ENCODE measurements at places on chromosomes 2 and 18.

DNA sequence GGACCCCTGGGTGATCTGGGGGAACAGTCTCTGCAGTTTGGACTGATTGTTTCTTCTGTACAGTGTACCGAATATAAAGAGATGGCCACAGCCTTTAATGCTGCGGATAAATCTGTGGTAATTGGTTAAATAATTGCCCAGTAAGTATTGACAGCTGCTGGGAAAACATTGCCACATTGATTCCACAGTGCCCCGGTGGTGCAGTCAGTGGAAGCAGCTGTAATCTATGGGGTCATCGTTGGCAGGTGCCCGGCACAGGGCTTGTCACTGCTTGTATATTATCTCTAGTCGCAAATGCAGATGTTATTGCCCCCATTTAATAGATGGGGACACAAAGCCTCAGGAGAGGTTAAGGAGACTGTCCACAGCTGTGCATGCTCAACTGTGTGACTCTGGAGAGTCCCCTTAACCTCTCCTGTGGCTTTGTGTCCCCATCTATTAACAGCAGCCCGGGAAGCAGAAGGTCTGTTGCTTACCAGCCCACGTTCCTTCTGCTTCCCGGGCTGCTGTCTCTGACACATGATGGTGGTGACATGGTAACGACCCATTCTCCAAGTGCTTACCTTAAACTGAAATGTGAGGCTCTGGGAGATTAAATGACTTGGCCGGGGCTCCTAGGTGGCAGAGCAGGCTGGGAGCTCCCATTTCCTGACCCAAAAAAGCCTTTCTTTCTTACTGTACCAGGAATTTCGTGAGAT lies 76.9 kb downstream of the NCK2 start:
- H3K36me3 ChIP-seq: no peaks in the 10 kb centered on the region
- no peaks in the 10 kb centered on the region for H3K27me3 ChIP-seq
- H3K27ac ChIP-seq: no peak overlapping the region
- no peak overlapping the region for H3K4me3 ChIP-seq
- no peak for DNase-seq

DNA sequence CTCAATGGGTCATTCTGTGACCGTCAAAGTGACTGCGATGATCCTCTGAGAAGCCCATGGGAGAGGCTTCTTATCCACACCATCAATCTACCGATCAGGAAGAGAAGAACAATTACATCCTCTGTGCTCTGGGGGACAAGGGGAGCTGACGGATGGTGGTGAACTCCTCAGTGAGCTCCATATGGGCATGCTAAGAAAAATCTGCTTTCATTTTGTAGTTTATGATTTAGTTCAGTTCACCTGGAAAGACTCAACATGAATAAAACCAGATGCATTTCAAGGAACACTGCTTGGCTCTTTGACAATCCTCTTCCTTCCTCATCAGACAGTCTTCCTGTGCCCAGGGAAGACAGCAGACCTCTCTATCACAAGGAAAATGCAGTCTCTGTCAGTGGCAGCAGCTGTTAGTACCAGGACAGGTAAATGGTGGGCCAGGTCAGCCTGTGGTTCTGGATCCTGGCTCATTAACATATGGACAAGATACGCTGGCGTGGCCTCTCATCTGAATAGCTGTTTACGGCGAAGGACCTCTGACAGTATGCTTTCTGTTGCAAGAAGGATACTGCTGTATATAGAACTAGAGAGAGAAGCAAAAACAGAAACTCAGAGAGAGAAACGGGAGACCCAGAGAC lies 176.9 kb downstream of the BCL2 start:
- H3K27me3 ChIP-seq: no peaks in the 10 kb centered on the region
- DNase-seq: no peak
- no peaks in the 10 kb centered on the region for H3K36me3 ChIP-seq
- H3K4me3 ChIP-seq: no peak overlapping the region

DNA sequence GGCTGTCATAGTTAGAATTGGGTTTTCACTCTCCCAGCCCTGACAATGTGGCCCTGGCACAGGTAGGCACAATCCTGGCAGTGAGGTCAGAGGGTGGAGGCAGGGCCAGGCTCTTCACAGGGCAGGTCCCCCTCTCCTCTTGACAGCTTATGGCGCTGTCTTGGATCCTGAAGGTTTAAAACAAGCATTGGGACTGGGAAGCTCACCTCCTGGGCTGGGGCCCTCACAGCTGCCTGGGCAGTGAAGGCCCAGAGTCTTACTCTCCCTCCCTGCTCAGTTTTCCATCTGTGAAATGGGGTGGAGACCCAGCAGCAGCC lies 23.3 kb downstream of the LBH start:
- H3K4me1 ChIP-seq: peaks cover 19% of the 10 kb centered on the region
- H3K27ac ChIP-seq: no peak overlapping the region
- H3K4me3 ChIP-seq: no peak overlapping the region

GRCh38 chr2:208496129-208496528 lies 89.5 kb downstream of the PTH2R start:
- no peak overlapping the region for H3K27ac ChIP-seq
- DNase-seq: no peak
- H3K36me3 ChIP-seq: no peaks in the 10 kb centered on the region
- H3K4me3 ChIP-seq: no peak overlapping the region
- no peaks in the 10 kb centered on the region for H3K4me1 ChIP-seq

- no peak for DNase-seq
- no peaks in the 10 kb centered on the region for H3K4me1 ChIP-seq
- H3K36me3 ChIP-seq: peaks cover 14% of the 10 kb centered on the region
Measured at GRCh38 chr2:53901192-53901591, 41.4 kb upstream of the GPR75 start.

DNA sequence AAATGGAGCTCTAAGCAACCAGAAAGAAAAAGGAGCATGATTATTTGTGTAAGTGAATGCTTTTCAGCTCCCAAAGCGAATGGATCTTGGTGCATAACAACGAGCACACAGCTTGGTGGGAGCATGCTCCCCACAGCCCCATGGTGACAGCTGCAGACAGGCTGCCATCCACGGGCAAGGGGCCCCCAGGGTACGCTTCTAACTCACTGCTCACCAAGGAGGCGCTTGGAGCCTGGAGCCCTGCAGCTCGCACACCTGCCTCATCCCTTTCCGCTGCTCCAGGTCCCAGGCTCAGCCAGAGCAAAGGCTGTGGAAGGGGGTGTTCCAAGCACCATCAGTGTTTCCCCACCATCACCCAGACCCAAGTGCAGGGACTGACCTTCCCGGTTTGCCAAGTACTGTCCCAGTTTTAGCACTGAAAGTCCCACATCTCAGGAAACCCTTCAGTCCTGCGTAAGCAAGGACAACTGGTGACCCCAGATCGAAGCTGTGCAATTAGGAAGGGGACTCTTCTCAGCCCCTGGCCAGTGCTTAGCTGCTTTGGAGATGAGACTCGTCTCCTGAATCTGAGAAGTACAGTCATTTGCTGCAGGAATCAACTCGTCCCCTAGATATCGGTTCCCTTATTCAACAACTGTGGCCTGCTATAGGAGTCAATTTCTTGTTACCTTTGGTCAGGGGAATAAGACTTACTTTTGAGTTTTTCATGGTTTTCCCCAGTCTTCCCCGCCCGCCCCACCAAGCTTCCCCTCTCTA lies 50.0 kb upstream of the ATG16L1 start:
- no peak overlapping the region for H3K4me3 ChIP-seq
- no peaks in the 10 kb centered on the region for H3K36me3 ChIP-seq

DNA sequence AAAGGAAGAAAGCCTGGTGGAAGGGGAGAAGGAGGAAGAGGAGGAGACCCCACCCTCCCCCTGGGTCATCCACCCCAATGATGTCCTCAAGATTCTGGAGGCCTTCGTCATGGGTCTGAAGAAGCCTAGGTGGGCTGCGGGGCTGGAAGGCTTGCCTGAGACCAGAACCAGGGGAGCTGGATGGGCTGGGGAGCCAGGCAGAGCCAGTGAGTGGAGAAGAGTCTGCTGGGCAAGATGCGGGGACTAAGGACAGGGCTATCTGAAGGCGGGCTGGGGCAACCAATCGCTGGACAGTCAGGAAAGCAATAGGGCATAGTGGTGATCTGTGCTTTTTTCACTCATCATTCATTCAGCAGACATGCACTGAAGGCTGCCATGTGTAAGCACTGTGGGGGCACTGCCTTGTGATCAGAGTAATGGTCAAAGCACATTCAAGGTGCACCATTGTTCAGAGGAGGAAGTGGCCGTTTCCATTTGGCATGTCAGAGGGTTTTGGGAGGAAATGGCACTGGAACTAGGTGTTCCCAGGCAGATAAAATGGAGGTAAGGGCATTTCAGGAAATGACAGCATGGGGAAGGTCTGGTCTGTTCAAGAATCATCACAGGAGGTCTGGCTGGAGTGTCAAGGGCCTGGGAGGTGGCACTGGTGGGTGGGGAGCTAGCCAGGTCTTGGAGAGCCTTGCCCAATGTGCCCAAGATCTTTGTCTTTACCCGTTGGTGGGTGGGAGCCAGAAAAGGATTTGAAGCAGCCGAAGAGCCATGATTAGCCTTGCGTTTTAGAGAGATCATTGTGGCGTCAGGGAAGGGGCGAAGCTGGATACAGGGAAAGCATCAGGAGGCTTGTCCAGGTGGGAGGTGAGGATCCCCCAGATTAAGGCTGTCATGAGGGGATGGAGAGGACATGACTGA lies 24.2 kb downstream of the OTOF start:
- no peak for DNase-seq
- H3K27me3 ChIP-seq: no peaks in the 10 kb centered on the region
- H3K36me3 ChIP-seq: no peaks in the 10 kb centered on the region
- no peak overlapping the region for H3K27ac ChIP-seq
- peaks cover 16% of the 10 kb centered on the region for H3K4me1 ChIP-seq

GRCh38 chr2:71348302-71348701 lies 16.7 kb downstream of the ZNF638 start:
- no peak overlapping the region for H3K4me3 ChIP-seq
- DNase-seq: no peak
- peaks cover 7% of the 10 kb centered on the region for H3K4me1 ChIP-seq

DNA sequence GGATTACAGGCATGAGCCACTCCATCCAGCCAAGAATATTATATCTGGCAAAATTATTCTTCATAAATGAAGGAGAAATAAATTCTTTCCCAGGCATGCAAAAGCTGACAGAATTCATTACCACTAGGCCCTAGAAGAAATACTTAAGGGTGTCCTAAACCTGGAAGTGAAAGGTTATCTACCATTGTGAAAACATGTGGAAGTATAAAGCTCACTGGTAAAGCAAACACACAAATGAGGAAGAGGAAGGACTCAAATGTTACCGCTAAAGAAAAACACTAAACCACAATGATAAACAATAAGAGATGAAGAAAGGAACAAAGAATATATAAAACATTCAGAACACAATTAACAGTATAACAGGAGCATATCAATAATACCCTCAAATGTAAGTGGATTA lies 171.8 kb downstream of the CAMKMT start:
- no peak overlapping the region for H3K4me3 ChIP-seq
- no peak for DNase-seq
- H3K4me1 ChIP-seq: no peaks in the 10 kb centered on the region
- H3K27ac ChIP-seq: no peak overlapping the region
- H3K27me3 ChIP-seq: no peaks in the 10 kb centered on the region

- DNase-seq: no peak
- no peaks in the 10 kb centered on the region for H3K27me3 ChIP-seq
Measured at GRCh38 chr18:11565716-11566115, 43.7 kb upstream of the SLC35G4 start.

DNA sequence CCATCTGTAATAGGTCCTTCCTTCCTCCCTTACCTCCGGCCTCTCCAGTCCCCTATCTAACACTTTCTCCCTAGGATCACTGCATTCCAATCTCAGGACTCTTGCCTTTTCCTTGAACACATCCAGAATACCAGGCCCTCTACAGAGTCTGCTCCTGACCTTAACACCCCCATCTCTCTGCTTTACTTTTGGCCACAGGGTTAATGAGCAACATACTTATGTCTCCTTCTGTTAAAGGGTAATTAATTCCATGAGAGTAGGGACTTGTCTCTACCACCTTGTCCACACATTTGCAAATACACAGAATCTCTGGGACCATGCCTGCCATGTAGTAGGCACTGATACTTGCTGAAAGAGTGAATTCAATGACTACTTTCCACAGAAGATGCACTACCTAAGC lies 94.9 kb downstream of the COBLL1 start:
- H3K4me3 ChIP-seq: no peak overlapping the region
- H3K36me3 ChIP-seq: no peaks in the 10 kb centered on the region
- H3K27me3 ChIP-seq: no peaks in the 10 kb centered on the region
- H3K4me1 ChIP-seq: no peaks in the 10 kb centered on the region
- no peak overlapping the region for H3K27ac ChIP-seq

- H3K27me3 ChIP-seq: no peaks in the 10 kb centered on the region
- H3K4me3 ChIP-seq: no peak overlapping the region
- no peak overlapping the region for H3K27ac ChIP-seq
- H3K4me1 ChIP-seq: no peaks in the 10 kb centered on the region
Measured at GRCh38 chr2:60699617-60700016, 56.5 kb upstream of the PAPOLG start.

DNA sequence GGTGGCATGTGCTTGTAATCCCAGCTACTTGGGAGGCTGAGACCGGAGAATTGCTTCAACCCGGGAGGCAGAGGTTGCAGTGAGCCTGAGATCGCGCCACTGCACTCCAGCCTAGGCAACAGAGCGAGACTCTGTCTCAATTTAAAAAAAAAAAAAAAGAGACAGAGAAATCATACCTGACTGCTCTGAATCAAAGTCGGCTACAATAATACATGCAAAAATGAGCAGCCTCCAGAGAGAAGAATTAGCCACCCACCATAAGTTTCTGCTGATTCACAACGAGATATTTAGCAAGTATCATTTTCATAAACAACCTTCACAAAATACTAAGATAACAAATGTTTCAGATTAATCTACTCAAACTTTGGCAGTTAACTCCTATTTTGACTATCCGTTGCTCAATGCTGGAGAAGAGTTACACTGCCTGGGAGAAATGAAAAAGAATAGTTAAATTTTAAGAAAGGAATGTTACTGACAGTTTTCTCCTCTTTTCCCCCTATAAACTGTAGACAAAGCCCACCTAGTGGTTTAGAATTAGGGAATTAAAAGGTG lies 1.5 kb downstream of the OSBPL1A start:
- H3K4me3 ChIP-seq: no peak overlapping the region
- H3K27me3 ChIP-seq: no peaks in the 10 kb centered on the region
- H3K36me3 ChIP-seq: no peaks in the 10 kb centered on the region
- H3K27ac ChIP-seq: no peak overlapping the region
- peaks cover 17% of the 10 kb centered on the region for H3K4me1 ChIP-seq

- no peak overlapping the region for H3K27ac ChIP-seq
- no peak overlapping the region for H3K4me3 ChIP-seq
- H3K4me1 ChIP-seq: peaks cover 33% of the 10 kb centered on the region
- H3K27me3 ChIP-seq: no peaks in the 10 kb centered on the region
- no peaks in the 10 kb centered on the region for H3K36me3 ChIP-seq
- no peak for DNase-seq
Measured at GRCh38 chr2:159144776-159145614, 141.5 kb downstream of the WDSUB1 start.

- no peaks in the 10 kb centered on the region for H3K36me3 ChIP-seq
- no peaks in the 10 kb centered on the region for H3K27me3 ChIP-seq
- no peak for DNase-seq
- no peak overlapping the region for H3K4me3 ChIP-seq
- peaks cover 8% of the 10 kb centered on the region for H3K4me1 ChIP-seq
Measured at GRCh38 chr2:43144263-43144662, 82.1 kb downstream of the ZFP36L2 start.

DNA sequence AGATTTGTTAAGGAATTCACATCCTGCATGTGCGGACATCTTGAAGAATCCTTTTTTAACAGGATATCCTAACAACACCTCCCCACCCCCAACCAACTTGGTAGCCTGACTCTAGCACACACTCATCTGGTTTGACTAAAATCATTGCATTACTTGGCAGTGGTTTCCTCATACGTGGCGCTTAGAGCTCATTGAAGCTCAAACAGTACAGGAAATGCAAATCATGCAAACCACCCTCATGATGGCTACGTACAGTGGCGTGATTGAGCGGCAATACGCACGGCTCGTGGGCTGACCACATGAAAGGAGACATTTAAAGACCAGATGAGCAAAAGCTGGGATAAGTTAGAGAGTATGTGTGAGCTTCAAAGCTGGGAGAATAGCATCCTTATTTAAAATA lies 336.2 kb downstream of the ZEB2 start:
- H3K27me3 ChIP-seq: no peaks in the 10 kb centered on the region
- no peak overlapping the region for H3K4me3 ChIP-seq
- no peak for DNase-seq
- no peak overlapping the region for H3K27ac ChIP-seq
- H3K36me3 ChIP-seq: no peaks in the 10 kb centered on the region
